Stimulated activated CD4-positive, alpha-beta T cell treated with anti-CD3 and anti-CD28 coated beads, Interleukin-15, amount 100 ng/mL, for 24 hours (primary cell): ENCODE measurements at places on chromosomes 1 and 21.

DNA sequence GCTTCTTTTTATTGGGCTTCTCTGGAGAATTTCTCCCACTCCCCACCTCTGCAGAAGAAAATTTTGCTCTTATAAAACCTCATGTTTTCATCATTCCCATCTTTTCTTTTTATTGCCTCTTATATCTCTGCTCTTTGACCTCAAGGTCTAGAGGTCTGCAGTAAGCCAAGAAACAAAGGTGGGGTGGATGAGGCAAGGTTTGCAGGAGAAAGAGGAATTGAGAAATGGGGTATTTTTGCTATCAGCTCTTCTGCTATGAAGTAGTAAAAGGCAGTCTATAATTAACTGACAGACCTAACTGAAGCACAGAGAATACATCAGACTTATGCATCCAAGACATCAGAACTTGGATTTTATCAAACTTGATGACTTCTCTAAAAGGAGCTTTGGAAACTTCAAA is 22.9 kb downstream of the SYT11 start:
- DNase-seq, result no peak

DNA sequence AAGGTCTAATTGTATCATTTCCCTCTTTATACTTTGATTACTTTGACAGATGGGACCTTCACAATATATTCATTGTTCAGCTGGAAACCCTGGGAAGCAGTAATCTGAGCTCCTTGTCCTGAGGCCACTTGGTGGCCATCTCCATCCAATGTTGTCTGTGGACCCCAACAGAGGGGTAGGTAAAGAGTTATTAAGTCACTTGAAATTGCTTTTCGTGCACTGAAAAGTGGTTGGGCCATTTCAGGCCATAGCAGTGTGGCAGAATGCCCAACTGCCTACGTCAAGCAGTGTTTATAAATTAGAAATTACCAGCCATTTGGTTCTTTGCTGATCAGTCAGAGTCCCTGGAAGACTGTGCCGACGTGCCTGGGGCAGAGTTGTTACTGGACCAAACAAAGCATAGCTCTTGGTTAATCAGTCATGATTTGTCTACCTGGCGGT is 308.3 kb upstream of the USP25 start:
- no peak for DNase-seq

DNA sequence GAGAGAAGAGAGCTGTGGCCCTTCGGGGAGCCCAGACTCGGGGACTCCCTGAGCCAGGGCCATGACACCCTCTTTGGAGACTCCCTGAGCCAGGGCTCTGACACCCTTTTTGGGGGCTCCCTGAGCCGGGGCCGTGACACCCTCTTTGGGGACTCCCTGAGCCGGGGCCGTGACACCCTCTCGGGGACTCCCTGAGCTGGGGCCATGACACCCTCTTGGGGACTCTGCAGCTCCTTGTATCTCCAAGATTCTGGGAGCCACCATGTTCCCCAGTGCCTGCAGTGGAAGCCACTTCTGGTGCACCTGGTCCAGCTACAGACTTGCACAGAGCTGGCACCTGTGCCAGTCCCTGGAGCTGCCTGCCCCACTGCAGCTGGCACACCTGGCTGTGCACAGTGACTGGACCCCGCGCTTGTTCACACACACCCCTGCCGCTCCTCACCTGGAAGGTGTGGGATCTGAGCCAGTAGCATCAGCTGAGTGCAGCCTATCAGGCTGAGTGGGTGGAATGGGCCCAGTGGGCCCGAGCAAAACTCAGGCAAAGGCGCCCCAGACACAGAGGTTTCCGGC is 3.8 kb upstream of the SSU72 start:
- DNase-seq, result no peak

DNA sequence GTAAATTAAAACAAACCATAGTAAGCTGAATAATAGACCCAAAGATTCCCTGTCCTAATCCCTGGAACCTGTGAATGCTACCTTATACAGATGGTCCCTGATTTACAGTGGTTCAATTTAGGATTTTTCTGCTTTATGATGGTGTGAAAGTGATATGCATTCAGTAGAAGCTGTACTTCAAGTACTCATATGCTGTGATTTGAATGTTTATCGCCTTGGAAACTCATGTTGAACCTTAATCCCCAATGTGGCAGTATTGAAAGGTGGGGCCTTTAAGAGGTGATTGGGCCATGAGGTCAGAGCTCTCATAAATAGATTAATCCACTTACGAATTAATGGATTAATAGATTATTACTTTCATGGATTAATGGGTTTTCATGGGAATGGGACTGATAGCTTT is 10.6 kb upstream of the RRP15 start:
- DNase-seq, result no peak

DNA sequence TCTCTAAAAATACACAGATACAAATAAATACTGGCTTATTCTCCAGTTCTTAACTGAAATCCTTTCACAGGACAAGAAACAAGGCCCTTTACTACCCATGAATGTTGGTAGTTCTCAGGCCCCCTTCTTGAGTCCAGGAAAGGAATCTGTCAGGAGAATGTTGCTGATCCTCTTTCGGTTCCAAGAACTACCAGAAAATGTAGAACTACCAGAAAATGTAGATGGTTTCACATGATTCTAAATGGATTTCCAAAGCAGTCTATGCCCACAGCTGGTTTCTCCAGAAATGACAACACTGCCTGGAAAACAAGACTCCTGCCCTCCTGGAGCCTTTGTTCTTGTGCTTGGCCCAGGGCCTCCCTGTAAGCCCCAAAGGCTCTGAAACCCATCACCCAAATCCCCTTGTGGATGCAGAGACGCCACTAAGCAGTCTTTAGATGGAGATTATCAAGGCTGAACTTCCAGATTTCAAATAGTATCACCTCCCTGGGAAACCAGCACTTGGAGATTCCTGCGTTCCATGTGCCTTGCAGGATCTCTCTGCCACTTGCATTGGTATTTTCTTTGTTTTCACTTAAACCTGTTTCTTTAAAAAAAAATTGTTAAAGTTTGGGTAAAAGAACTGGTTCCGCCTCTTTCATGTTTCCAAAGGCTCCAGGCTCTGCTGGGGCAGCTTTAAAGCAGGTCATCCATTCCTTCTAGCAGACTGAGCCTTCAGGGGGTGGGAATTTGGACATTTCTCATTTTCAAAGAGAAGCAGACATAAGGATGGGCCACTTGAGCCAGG is 53.4 kb downstream of the MAN1C1 start:
- no peak for DNase-seq

GRCh38 chr1:150259758-150260669 is 2.4 kb downstream of the CA14 start:
- no peak for DNase-seq

GRCh38 chr1:8950309-8950708 is 4.6 kb downstream of the CA6 start:
- DNase-seq, result no peak

DNA sequence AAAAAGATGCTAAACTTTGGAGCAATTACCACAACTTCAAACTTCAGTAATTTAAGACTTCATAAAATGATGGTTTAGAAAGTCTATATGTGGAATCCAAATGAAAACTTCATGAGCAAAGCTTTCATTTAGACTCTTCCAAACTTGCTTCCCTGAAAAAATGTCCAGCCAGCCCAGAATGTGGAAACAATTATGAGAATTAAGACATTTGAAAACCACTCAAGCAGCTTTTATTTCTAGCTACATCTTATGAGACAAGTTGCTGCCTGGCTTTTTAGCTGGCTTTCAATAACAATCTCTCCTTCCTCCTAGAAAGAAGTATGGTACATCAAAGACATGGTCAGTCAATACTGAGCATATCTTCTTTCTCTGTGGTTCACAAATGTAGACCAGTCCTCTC is 21.8 kb downstream of the LPAR3 start:
- DNase-seq, result no peak

DNA sequence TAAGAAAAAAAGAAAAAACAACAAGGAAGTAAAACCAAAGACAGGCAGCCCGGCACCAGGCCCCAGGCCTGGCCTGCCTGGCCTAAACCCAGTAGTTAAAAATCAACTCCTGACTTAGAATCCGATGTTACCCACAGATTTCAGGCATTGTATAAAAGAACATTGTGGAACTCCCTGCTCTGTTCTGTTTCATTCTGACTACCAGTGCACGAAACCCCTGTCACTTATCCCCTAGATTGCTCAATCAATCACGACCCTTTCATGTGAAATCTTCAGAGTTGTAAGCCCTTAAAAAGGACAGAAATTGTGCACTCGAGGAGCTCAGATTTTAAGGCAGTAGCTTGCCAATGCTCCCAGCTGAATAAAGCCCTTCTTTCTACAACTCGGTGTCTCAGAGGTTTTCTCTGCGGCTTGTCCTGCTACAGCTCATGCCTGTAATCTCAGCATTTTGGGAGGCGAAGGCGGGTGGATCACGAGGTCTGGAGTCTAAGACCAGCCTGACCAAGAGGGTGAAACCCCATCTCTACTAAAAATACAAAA is 15.6 kb upstream of the MYOCOS start:
- no peak for DNase-seq

- no peak for DNase-seq
Measured at GRCh38 chr1:40036574-40036973, 4.0 kb upstream of the CAP1 start.

GRCh38 chr21:31383770-31384169 is 39.7 kb upstream of the TIAM1 start:
- DNase-seq, result no peak

- DNase-seq, result no peak
Measured at GRCh38 chr1:175750366-175751071, 7.1 kb upstream of the TNR start.

DNA sequence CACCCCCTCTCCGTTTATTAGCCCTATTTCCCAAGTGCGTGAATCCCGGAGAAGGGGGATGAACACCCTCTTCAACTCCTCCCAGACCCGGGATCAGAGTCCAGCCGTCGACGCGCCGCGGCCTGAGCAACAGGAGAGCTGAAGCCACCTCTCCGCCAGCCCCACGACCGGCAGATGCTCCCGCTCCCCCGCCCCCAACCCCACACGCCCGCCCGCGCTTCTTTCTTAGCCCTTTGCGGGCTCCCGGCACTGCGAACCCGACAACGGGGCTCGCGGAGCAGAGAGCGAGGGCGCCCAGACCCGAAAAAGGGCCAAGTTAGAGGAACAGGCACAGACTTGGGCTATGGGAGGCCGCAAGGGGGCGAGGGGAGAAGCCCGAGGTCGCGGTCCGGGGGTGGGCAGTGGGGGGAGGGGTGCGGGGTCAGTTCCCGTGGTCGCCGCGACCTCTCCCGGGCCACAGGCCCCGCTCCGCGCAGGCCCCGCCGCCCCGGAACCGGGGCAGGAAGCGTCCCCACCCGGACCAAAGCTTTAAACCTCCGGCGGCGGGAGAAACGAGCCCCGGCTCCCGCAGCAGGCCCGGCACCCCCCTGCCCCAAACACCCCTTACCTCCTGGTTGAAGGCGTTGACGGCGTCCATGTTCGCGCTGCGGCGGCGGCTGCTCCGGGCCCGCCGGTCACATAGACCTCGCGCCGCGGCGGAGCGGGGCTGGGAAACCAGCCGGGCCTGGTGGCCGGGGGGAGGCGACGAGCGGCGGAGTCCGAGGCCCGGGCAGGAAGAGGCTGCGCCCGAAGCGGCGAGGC is 662 bp downstream of the SCAF4 start:
- peak; percentile 65 for DNase-seq

DNA sequence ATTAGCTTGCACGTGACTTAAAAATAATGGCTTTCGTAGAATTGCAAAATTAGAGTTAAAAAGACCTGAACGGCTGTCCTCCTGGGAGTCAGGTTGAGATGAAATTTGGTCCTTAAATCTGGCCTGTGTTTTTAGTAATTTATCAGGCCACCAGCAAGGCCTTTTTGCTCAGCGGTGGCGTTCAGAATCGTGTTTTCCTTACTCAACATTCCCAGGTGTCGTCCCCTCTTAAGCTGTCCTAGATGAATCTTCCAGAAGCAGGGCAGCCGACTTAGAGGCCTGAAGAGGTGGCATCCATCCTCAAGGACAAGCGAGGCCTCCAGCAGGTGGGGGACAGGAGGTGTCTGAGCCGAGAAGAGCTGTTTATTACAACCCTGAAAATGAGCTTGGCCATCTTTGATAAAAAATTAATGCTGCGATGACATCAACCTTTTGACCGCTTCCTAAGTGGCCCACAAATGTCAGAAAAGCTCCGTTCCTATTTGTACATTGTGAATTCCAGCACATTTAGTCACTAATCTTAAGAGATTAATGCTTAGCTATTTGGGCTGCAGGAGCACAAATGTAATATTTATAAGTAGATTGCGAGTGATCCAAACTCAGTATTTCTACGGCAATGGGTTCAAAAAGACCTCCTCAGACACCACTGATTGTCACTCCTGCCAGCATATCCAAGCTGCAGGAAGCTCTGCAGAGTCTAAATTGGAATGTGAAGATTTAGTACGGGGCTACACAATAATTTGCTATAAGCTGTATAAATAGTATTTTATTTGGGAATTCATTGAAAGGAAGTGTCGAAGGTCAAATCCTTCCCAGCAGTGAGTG is 344.1 kb upstream of the VAMP3 start:
- no peak for DNase-seq

- DNase-seq, result no peak
Measured at GRCh38 chr1:158354255-158354654, 561 bp downstream of the CD1E start.

DNA sequence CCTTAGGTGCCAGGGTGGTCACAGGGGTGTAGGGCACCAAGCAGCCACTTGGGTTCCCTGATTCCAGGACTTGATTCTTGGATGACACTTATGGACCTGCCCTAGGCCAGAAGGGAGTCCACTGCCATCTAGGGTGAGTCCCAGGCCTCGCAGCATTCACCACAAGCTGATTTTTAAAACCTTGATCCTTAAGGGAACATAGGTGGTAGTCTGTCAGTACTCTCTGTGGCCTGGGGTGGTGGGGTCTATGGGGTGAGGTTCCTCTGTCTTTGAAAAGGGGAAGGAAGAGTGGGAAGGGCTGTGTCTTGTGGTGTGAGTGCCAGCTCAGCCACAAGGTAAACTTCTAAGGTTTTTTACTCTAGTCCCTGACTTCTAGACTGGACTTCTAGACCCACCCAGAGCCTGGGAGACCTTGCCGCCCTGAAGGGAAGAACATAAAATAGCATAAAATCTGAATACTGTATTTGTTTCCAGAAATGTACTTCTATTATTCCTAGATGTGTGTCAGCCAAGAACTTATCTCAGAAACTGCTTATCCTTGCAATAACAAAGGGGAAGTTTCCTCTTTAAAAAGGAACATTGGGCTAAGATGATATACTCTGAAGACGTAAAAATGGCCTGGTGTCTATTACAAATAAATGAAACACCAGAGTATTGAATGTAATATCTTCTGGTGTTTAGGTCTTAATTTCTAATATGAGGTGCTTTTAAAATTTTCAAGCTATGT is 757.3 kb downstream of the LTN1 start:
- DNase-seq, result no peak

DNA sequence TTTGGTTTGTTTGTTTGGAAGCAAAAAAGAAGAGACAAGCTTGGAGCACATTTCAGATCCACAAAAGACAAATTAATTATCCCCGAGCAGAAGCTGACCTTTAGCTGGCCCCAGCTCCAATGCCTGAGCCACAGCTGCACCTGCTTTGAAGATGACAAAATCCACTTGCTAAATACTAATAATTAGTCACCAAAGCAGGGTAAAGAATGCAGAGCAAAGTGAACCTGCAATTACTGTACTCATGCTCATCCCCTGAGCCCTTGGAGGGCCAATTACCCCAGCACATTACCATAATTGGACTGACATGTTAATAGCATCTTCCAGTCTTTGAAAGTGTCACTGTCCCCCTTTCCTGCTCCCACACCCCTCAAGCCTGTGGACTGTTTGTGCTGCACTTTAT is 38.2 kb upstream of the KCND3 start:
- no peak for DNase-seq

- no peak for DNase-seq
Measured at GRCh38 chr1:64839261-64839660, 94.4 kb downstream of the RAVER2 start.

GRCh38 chr1:173733912-173734311 is 19.1 kb downstream of the KLHL20 start:
- DNase-seq, result no peak
